SK-N-SH (cell line): ENCODE measurements at places on chromosomes 6 and 20.

GRCh38 chr20:47951521-47951971, 166.3 kb upstream of the SULF2 start:
- no peak for DNase-seq

DNA sequence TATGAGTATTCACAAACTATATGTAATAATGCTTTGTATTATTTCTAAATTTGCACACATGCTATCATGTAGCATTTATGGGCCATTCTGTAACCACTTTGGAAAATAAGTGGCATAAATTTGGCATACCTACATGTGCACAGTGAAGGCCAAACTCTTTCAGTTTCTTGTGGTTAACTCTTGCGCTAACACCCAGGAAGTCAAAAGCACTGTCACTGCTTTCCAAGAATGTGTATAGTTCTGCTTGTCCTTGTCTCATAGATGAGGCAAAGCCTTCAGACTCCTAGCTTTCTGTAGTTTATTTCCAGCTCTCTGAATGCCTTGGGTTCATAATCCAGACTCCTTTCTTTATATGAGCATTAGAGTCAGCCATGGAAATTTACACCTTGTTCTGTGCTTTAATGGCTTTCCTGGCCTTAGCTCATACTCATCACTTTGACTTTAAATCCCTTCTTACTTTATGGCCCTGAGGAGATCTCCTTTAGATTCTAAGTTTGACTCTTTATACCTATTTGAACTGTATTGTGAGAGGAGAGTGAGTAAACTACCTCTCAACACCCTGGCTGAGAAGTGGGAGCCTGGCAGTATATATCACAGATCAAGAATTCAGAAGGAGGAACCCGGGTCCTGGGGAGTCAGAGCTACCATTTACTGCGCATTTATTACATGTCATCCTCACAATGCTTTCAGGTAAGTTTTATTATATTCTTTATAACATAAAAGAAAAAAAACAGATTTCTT, 949 bp upstream of the SLC17A3 start:
- no peak for DNase-seq

DNA sequence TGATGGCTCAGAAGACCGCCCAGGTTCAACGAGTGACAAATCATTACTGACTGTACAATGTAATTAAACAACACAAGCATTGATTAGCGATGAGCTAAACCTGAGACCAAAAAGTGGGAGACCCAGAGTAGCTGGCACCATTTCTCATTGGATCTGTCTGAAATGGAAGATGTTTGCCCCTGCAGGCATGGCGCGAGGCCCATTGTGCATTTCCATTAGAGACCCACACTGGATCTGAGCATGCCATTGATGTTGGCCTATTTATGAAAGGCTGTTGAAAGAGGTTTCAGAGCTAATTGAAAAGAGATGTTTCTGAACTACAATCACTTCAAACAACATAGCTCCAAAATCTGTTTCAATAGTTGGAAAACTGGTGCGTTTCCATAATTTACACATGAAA, 196.7 kb downstream of the TFAP2B start:
- peak; percentile 52 for DNase-seq

GRCh38 chr6:6674872-6675271, 86.4 kb downstream of the LY86 start:
- DNase-seq = no peak
